NCI-H69 (cell line): ENCODE measurements at places on chromosomes 6 and 20.

GRCh38 chr6:79605968-79606764, 25.0 kb upstream of the SH3BGRL2 start:
- peak; percentile 29 for DNase-seq

GRCh38 chr6:90350689-90351554, 54.3 kb upstream of the BACH2 start:
- no peak for DNase-seq

DNA sequence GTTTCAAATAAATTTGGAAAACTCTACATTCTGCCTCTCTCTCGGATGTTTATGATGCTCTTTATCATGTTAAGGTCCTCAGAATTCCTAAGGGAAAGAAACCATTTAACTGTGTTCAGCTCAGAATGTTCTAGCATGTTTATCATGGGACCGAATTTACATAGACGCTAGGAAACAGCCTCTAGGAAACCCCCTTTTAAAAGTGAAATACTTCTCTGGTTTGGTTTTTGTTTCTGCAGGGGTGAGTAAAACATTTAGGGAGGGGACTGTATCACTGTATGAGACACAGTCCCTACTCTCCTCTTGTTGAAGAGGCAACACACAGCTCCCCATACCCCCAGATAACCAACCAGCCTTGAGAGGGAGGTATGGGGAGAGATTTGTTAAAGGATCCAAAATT, 267.6 kb upstream of the SUPT3H start:
- no peak for DNase-seq

DNA sequence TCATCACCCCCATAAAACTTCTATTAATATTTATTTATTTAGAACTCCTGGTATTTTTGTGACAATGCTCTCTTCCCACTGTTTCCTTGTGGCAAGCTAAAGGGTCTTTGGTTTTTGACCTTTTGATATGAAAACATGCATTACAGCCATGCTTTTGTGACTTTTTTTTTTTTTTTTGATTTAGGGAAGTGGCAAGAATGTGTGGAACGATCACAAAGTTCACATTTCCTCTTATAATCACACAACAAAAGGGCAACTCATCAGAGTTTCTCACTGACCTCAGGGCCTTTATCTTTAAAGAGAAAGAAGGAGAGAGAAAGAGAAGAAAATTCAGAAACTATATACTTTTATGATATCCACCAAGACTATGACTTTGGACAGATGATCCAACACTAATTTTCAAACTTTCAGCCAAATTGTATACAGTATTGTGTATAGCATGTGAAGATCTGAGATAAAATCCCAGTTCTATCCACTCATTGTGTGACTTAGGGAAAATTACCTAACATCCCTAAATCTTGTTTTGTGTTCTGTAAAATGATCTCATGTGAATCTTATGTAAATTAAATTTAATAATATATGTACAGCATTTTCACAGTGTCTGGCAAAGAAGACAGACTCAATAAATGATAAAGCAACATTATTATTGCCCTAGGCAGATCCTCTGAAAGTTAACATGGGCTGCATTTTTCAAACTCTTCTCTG, 106.8 kb upstream of the MARCKS start:
- no peak for DNase-seq

- peak; percentile 66 for DNase-seq
Measured at GRCh38 chr6:40874495-40874894, 164.5 kb downstream of the UNC5CL start.

GRCh38 chr20:1534526-1534925, 23.0 kb downstream of the SIRPD start:
- no peak for DNase-seq

DNA sequence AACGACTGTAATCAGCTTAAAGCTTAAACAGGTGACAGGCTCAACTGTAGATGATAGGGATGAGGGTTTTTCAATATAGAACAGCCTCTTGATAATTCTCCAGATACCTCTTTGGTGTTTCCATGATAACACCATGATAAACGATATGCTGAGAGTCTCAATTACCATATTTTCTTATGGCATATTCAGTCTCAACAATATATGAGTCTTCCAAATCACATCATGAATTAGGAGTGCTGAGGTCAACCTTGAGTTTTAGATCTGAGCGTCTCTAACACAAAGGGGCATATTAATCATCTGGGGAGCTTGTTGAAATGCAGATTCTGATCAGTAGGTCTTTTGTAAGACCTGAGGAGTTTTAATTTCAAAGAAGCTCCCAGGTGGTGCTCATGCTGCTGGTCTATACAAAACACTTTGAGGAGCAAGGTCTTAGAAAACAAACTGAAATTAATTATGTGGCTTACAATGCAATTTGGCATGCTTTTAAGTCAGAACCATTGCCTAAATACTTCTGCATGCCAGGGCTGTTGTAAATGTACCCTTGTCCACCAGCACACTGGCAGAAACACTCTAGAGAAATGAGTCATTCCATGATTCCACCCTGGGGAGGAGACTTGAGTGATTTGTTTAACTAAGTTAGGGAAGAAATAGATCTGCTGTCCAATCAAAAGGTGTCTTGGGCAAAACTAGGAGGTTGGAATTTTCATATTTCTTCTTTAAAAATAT, 49.6 kb downstream of the PTCHD4 start:
- peak; percentile 83 for DNase-seq

DNA sequence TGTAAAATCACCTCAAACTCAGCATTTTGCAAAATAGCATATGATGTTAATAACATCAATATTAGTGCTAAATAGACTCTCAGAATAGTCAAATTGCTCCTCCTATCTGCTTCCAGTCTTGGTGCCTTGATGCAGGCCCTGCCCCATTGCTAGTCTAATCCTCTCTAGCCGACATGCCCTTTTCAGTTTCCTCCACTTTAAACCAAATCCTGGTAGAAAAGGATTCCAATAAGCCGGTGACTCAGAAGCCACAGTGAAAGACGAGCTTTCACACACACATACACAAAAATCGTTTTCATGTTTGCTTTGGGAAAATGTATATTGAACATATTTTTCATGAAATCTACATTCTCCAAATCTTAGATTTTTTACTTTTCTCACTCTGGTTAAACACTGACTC, 203.1 kb downstream of the LMBRD1 start:
- DNase-seq: no peak

DNA sequence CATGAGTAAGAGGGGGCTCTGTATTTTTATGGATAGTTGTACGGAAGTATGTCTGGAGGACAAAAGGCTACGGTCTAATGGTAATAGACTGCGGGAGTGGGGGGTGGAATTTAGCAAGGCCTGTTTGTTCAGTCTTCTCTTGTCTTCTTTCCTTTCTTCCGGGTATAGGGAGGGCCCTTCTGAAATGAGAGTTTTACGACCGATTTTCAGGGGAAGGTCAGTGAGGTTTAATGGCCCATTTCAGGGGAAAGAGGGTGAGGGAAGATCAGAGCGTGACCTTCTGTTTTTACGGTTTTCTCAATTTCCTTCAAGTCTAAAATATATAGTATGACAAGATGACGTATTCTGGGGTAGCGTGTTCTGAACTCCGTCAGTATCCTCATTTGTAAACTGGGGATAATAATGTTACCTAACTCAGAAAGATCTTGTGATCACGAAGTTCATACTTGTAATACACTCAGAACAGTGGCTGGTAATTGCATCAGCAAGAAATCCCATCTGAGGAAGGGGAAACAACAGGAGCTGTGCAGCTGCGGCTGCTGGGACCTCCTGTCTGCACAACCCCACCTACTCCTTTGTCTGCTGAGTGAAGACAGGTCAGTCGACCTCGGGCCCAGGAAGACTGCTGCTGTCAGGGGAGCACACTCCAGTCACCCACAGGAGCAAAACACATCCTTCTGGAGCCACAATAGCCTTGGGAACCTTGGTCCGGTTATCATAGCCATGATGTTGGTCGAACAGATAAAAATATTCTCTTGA, 90.4 kb downstream of the MAP3K7 start:
- no peak for DNase-seq

- no peak for DNase-seq
Measured at GRCh38 chr20:24981790-24982189, 10.8 kb downstream of the APMAP start.

GRCh38 chr6:44499609-44500008, 112.1 kb downstream of the CDC5L start:
- DNase-seq: no peak

DNA sequence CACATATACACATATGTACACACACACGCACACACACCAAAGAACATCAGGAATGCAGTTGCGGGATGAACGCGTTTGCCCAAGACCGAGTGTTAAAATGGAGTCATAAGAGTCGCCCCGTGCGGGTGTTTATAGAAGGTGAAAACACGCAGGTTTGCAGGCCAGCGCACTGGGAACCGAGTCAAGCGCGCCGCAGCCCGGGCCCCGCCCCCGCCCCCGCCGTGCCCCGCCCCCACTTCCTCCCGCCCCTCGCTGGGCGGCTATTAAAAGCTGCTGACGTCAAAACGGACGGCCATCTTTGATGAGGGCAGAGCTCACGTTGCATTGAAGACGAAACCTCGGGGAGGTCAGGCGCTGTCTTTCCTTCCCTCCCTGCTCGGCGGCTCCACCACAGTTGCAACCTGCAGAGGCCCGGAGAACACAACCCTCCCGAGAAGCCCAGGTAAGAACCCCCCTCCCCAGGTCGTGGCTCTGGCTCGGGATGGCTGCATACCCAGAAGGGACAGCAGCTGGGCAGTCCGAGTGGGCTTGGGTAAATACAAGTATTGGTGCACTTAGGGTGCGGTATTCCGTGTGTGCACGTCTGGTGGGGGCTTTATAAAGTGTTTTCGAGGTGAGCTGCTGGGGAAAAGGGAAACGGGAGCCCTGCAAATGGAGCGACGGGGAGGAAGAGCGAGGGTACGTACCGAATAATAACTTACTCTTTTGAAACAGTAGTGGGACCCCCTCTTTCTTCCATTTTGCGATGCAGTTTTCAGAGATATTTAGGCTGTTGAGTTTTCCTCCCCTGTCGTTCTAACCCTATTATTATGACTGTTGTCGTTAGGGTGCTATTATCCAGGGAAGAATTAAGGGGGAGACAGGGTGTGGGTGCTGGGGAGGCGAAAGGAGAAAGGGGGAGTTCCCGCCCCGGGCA, at the start of gene SNAP25:
Gene SNAP25 (plus strand): TSS at position 295 of the 916 bp plus-strand sequence. CDS start 56,662 bp downstream, outside the sequence.
- DNase-seq: peak; percentile 99

DNA sequence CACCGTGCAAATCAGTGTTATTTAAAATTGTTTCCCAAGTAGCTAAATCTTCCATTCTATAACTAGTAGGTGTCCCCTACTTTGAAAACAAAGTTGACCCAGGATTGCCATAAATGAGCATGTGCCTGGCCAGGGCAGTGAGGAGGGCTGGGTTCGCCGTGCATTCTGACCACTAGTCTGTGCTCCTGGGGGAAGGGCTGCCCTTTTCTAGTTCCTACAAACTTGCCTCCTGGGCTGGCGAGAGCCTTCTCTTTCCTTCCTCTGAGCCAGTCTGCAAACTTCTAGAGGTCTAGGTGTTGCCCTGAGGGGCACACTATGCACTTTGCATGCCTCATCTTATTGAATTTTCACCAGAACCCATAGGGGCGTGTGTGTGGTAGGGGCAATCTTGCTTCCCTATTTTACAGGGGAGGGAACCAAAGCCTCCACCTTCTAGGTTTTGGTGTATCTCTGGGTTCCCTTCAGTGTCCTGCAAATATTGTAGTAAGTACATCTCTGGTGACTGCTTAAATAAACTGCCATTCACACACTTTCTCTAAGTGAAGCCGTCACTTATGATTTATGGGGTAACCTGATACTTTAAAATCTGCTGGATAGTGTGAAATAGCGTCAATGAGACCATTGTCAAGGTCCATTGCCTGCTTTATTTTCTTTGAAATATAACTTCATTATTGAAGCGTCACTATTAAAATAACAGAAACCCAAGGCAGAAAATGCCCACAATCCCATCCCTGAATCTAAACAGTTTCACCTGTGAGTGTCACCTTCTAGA, 42.2 kb downstream of the CDH26 start:
- peak; percentile 2 for DNase-seq

DNA sequence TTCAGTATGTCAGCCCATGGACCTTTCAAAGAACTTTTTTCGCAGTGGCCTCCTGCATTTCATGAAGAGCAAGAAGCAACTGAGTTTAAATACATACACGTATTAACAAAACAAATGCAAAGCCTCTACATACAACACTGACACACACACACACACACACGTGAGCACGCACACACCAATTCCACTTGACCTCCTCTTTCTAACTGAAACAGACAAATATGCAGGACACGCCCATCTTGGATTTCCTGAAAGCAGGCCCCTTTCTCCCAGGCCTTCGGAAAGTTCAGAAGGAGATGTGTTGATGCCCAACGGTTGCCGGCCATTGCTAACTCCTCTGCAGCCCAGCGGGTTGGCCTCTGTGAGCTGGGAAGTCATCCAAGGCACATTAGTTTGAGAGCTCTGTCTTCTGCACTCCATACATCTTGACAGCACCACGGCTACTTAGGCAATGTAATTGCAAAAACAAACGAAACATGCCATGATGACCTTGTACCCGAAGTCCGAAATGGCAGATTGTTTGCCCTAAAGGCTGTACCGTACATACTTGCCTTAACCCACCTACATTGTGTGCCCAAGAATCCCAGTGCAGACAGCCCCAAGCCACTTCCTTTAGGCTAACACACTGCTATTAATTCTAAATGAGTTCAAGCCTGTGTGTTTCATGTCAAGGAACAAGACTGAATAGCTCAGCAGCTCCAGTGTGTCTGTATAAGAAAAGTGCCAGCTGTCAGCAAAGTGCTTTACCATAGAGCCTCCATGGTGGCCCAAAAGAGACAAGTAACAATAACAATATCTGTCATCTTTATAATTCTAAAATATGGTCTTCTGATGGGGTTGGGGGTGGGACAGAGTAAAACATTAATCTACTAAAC, 138.8 kb upstream of the RNF217 start:
- DNase-seq: peak; percentile 94
